ENCODE measurements at places on chromosomes 2 and 18.

DNA sequence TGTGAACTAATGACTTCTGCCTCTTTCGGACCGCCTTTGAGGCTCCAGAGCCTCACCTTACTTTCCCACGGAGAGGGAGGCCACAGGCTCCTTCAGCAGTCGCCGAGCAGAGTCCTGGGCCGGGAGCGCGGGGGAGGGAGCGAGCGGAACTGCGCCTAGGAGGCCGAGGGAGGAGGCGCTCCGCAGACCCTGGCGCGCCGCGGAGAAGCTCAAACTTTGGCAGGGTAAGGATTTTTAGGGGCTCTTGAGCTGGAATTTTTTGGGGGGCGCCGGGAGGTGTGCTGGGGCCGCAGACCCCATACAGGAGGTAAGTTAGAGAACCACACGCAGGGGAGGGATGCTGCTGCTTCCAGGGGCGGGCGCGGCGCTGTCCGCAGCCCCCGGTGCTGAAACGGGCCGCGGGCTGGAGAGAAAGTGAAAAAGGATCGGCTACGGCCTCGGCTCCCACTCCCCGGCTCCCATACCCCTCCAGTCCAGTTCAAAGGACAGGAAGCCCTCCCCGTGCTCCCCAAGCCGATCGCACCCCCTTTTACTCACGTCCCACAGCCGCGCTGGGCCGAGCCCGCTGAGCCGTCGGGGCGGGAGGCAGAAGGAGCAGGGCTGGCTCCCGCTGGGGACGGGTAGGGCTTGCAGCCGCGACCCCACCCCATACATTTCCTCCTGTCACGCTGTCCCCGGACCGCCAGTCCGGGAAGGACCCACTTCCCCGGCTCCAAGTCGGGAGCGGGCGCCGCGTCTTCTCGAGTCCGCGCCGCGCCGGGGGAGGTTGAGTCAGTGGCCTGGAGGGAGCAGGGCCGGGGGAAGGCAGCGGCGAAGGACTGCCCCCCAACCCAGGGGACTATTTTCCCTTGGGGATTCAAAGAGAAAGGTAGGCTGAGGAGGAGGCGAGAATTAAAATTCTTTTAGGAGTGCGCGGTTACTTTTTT is at the start of gene CNGA3:
CNGA3 (plus strand) TSS at position 146 of the 926 bp plus-strand sequence. CDS start 23,520 bp downstream, outside the sequence.
- no peak for DNase-seq

GRCh38 chr2:237128026-237128703 is 42.5 kb downstream of the COPS8 start:
- no peak for DNase-seq

DNA sequence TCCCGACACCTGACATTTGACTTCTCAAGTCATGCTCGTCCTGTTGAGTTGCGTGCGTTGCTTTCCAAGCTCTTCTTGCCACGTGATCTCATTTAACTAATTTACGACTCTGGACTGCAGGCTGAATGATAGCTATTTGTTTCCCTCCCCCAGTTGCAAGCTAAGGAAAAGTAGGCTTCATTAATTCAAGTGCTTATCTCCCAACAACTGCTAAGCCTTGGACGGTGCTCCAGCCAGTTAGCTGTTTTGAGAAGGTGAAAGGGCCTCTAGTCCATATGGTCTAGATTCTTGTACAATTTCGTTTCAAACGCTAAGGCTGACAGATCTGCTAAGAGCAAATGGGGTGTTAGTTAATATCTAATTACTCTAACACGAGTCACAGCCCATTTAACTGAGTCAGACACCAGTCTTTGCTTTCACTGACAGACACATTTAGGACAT is 21.1 kb downstream of the GPR45 start:
- no peak for DNase-seq

DNA sequence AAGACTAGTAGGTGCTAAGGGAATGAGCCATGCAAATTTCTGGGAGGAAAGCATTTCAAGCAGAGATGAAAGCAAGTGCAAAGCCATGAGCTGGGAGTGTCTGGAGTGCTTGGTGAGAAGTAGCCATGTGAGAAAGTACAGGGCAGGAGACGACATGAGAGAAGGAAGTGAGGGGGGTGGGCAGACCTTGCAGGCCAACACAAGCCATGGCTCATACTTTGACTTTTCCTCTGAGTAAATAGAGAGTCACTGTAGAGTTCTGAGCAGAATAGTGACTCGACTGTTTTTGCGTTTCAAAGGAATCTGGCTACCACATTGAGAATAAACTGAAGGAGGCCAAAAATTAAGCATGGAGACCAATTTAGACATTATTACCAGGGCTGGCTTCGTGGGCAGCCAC is 42.2 kb downstream of the SCN2A start:
- DNase-seq = no peak

GRCh38 chr18:78742218-78742745 is 237.3 kb upstream of the SALL3 start:
- DNase-seq = no peak
